AG04449 (cell line): ENCODE measurements at places on chromosomes 4 and X.

DNA sequence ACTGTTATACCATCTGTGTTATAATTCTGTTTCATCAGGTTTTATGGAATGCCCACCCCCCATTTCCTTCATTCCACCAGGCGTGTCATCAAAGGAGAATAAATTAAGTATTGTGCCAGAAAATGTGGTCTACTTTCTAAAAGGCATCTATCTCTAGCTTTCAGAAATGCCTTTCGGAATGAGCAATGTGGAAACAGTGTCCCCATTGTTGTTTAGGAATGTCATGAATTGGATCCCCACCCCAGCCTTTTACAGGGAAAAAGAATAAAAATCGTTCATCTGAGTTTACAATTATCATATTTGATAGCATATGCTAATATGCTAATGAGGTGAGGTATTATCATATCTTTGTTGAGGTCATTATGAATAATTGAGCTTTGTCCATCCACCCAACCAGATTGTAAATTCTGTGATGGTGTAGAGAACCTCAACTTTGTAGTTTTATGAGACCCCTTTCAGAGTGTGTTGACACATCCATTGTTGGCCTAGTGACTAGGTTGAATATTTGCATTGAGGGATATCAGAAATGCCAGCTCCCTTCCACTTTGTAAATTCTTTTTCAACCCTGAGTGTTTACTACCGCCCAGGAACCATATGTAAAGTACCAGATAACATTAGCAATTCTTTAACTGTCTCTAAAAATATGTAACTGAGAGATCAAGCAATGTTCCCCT is 56.2 kb upstream of the CCDC160 start:
- DNase-seq, result no peak

DNA sequence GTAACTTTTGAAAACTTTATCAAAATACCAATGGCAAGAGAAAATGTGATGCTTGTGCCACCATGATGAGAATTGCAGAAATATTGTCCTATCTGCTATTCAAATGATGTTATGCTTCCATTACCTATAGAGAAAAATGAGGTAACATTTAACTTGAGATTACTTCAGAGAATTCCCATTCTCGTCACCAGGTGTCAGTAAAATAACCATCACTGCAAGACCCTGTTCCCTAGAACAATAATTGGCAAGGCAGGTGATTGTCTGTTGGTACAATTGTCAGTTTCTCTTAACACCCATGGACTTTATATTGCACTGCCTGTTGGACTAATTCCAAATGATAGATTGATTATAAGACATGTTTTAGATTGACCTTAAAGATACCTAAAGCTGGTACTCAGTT is 179.9 kb downstream of the GABRG1 start:
- no peak for DNase-seq

GRCh38 chr4:147057611-147058190 is 112.0 kb upstream of the TTC29 start:
- no peak for DNase-seq

DNA sequence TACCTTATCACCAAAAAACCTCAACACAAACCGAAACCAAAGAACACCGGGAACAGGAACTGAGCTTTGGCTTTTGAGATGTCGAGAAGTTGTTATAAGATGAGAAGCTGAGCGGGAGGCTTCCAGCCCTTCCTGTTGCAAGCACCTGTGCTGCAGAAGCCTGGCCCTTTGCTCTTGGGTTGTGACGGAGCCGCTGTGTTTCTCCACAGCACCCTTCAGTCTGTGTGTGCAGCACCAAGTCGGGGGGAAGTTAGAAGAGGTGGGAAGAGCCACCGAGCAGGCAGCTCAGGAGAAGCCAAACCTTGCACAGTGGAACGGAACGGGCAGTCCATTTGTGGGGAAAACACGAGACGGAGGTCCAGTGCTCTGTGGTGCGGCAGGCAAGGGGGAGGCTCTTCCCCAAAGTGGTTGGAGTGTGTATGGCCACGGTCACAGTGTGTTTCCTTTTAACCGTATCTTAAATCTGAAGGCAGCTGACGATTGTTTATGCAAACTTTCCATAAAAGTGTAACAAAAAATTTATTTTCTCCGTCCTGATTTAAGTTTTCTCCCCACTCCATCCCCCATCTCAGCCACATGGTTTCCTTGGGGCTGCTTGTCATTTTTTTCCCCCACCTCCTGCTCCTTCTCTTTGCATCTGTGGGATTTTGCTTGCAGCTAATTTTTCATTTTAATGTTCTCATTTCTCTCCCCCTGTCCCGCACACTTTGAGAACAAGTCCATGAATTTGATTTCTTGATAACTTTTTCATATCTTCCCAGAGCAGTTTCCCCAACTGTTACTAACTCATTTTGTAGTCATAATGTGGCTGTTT is 123.7 kb downstream of the STOX2 start:
- no peak for DNase-seq

- DNase-seq, result no peak
Observed at GRCh38 chr4:40846532-40846931, 96.8 kb downstream of the NSUN7 start.

- DNase-seq, result no peak
Observed at GRCh38 chrX:86047936-86048280, 550 bp upstream of the CHM start.

DNA sequence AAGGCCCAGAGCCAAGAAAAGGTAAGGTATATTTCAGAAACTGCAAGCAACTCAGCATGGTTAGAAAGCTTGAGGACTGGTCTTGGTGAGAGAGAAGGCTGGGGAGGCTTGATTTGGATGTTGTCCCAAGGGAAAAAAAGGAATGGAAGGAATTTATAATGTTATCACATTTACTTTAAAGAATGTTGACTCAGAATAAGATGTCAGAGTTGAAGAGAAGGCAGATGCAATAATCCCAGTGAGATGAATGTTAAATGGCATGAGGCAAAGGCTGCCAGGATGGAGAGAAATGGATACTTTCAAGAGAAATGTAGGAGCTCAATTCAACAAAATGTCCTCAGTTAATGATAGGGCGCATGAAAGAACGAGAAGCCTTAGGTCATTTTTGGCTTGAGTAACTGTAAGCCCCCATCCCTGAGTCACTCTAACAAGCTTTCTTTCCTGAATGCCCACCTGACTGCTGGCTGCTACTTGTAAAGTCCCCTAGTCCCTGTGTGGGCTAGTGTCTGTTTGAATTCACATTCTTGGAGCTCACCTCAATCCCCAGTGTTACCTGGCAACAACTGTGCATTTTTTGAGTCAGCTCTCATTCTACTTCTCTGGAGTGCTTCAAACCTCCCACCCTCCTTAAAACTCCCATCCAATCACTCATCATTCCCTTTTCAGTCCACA is 103.0 kb upstream of the TAPT1 start:
- DNase-seq, result peak; percentile 4

- no peak for DNase-seq
Observed at GRCh38 chr4:30912098-30912714, 192.0 kb downstream of the PCDH7 start.

DNA sequence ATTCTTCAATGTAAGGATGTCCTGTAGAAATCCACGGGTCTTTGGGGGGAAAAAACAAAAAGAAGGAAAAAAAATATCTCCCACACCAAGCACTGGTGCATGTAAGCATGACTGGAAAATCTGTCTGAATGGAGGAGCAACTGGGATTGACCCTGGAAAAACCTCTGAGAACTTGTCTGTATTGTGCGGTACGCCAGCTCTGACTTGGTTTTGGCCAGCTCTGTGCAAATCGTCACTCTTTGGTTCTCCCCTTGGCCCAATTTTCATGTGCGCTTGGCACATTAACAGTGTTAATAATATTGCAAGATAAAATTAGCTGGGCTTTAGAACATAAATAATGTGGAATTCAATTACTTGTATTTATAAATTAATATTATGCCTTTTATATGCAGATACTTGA is 231.2 kb upstream of the HAND2 start:
- no peak for DNase-seq

DNA sequence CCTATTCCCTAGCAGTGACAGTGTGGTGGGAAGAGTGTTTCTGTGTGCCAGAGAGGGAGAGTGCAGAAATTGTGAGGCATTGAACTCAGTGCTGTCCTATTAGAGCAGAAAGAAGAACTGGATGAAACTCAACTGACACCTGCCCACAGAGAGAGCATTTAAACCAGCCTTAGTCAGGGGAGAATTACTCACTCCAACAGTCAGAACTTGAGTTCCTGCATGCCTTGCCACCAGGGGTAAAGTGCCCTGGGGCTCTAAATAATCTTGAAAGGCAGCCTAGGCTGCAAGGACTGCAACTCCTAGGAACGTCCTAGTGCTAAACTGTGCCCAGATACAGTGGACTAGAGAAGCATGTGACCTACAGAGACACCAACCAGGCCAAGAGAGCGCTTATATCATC is 12.8 kb downstream of the CYSLTR1 start:
- DNase-seq, result no peak

GRCh38 chrX:698206-698605 is 67.6 kb downstream of the SHOX start:
- no peak for DNase-seq

DNA sequence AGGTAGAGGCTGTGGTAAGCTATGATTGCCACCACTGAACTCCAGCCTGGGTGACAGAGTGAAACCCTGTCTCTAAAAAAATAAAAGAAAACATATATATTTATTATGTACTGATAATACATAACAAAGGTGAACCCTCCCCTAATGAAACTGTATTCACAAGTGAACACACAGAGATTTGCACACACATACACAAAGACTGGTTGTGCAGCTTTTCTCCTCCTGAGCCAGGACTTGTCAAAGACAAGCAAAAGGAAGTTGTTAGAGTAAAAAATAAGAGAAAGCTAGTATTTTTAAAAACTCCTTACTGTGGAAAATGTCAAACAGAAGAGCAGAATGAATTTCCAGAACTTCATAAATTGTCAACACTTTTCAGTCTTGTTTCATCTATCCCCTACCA is 1.5 kb upstream of the GRSF1 start:
- DNase-seq, result no peak

DNA sequence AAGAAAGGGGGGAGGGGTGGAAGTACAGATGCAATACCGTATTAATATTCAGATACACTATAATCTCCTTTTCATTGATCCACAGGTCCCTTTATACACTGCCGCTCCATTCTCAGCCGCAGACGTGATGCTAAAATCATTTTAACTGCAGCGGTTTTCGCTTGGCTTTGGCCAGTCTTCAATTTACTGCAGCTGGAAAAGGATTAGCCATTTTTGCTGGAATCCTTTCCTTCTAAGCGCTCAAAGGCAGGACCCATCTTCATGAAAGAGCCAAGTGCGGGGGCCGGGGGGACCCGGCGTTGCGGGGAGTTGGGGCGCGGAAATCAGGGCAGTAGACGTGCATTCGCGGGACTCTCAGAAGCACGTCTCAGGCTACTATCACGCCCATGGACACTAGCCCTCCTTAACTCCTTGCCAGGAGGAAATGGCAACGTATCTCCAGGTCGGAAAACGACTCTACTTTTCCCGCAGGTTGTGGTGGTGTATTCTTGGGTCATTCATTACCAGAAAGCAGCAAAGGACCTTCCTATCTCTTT is 1.7 kb upstream of the PCDH10 start:
- DNase-seq, result no peak

- DNase-seq, result no peak
Observed at GRCh38 chr4:6390356-6390755, 82.1 kb downstream of the PPP2R2C start.

GRCh38 chr4:10100734-10101216 is 15.8 kb downstream of the WDR1 start:
- no peak for DNase-seq

- no peak for DNase-seq
Observed at GRCh38 chrX:40579900-40580536, 752 bp upstream of the ATP6AP2 start.

GRCh38 chr4:114649908-114650307 is 51.3 kb downstream of the UGT8 start:
- DNase-seq, result no peak
